Memory B cell (primary cell): ENCODE measurements at places on chromosomes 1 and 21.

- H3K27me3 ChIP-seq = no peaks in the 10 kb centered on the region
- DNase-seq = no peak
- no peak overlapping the region for H3K4me3 ChIP-seq
- no peaks in the 10 kb centered on the region for H3K4me1 ChIP-seq
- no peaks in the 10 kb centered on the region for H3K36me3 ChIP-seq
Measured at GRCh38 chr21:19350286-19350685, 946.7 kb upstream of the TMPRSS15 start.

GRCh38 chr1:206831650-206832049 lies 33.8 kb upstream of the IL20 start:
- no peak overlapping the region for H3K27ac ChIP-seq
- no peaks in the 10 kb centered on the region for H3K36me3 ChIP-seq
- no peak overlapping the region for H3K4me3 ChIP-seq
- no peak for DNase-seq

GRCh38 chr1:3307359-3307758 lies 147.1 kb upstream of the ARHGEF16 start:
- no peak overlapping the region for H3K27ac ChIP-seq
- DNase-seq = no peak
- peaks cover 16% of the 10 kb centered on the region for H3K27me3 ChIP-seq
- H3K36me3 ChIP-seq = no peaks in the 10 kb centered on the region

GRCh38 chr1:193727850-193728249 lies 541.4 kb upstream of the B3GALT2 start:
- no peak for DNase-seq
- peaks cover 5% of the 10 kb centered on the region for H3K27me3 ChIP-seq
- no peak overlapping the region for H3K4me3 ChIP-seq
- H3K27ac ChIP-seq = no peak overlapping the region
- H3K4me1 ChIP-seq = no peaks in the 10 kb centered on the region

DNA sequence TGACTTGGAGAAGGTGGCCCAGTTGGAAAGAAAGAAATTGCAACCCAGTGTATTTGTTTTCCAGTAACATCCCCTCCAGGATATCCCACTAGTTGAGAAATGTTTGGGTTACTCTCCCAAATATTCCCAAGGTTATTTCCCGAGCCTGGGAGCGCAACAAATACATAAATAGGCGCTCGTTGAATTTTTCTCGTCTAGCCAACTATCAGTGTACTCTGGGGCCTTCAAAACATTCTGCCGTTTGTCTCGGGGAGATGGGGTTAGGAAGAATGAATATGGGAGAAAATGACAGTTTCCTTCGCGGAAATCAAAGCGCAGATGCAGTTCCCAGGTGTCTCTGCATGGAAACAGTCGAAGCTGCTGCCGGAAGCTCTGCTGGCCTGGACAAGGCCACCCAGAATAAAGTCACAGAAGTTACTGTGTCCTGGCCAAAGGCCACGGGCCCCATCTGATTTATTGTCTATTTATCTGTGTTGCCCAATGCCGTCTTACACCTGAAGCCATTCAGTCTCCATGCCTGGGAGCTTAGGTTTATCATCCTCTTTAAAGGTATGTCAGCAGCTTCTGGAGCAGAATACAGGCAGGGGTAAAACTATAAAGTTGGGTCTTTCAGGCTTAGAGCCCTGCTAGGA lies 1.0 kb downstream of the C1orf115 start:
- H3K36me3 ChIP-seq = no peaks in the 10 kb centered on the region
- H3K27me3 ChIP-seq = peaks cover 5% of the 10 kb centered on the region
- H3K27ac ChIP-seq = no peak overlapping the region
- peak overlapping the region; percentile 97 for H3K4me3 ChIP-seq

- no peaks in the 10 kb centered on the region for H3K4me1 ChIP-seq
- H3K36me3 ChIP-seq = peaks cover 4% of the 10 kb centered on the region
- H3K4me3 ChIP-seq = no peak overlapping the region
- H3K27ac ChIP-seq = no peak overlapping the region
Measured at GRCh38 chr1:220825819-220826551, 39.3 kb downstream of the MTARC1 start.

GRCh38 chr1:5670590-5671350 lies 321.5 kb downstream of the NPHP4 start:
- no peak overlapping the region for H3K4me3 ChIP-seq
- no peak for DNase-seq
- H3K36me3 ChIP-seq = peaks cover 1% of the 10 kb centered on the region
- peaks cover 2% of the 10 kb centered on the region for H3K27me3 ChIP-seq
- H3K4me1 ChIP-seq = no peaks in the 10 kb centered on the region

DNA sequence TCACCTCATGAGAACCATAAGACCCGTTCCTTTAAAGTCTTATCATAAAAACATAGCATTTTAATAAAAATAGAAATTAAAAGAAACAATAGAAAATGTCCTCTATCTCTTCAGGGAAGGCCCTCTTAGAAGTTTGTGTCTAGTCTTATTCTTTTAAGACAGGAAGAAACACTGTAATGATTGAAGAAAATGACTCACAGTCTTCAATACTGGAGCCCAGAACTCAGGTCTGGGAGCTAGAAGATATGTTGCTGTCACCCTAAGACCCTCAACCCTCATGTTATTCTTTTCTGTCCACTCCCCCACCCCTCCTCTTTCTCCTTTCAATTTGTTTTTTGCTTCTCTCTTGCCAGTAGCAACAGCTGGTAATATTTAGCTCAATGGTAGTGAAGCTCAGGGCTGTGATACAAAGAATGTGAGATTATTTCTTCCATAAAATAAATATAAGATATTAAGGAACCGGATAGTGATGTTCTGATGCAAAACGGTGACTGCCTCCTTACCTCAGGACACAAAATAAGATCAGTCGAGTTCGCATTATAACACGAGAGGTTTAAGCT lies 12.0 kb downstream of the DUSP10 start:
- peaks cover 2% of the 10 kb centered on the region for H3K36me3 ChIP-seq
- no peaks in the 10 kb centered on the region for H3K27me3 ChIP-seq
- no peak for DNase-seq
- no peak overlapping the region for H3K4me3 ChIP-seq
- H3K27ac ChIP-seq = no peak overlapping the region

DNA sequence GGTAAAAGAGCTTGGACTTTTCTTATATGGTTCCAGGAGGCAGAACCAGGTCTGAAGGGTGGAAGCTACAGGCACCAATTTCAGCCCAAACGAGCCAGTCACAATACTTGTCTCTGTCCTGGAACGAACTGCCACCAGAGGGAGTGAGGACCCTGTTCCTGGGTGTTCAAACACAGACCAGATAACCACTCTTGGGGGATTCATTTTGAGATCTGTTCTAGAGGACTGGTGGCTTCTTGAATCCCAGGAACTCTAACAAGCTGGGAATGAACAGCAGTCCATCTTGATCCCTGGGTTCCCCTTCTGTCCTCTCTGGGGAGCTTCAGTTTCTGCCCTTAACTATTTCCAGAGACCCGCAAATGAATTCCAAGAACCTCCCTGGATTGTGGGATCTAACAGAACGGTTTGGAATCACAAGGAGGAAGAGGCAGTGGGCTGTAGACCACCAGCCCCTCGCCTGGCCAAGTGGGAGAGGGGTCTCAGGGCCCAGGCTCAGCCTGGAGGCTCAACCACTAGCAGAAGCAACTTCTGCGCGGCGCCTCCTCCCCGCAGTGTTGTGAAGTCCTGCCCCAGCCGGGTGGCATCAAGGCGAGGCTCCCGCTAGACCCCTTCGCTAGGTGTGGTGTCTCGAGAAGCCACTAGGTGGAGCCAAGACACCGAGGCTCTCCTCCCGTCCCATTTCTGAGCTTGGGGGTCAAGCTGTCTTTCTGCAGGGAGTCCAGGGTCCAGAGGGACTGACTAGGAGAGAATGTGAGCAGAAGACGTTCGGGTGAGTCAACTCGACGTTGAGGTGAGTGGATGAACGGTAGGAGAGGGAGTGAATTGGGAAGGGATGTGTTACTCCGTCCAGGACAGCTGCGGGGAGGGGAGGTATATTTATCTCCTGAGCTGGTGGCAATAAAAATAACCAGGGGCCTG lies 12.1 kb upstream of the NES start:
- H3K4me3 ChIP-seq = peak overlapping the region; percentile 32
- no peak overlapping the region for H3K27ac ChIP-seq
- no peaks in the 10 kb centered on the region for H3K36me3 ChIP-seq
- peaks cover 36% of the 10 kb centered on the region for H3K27me3 ChIP-seq

- H3K36me3 ChIP-seq = no peaks in the 10 kb centered on the region
- H3K27ac ChIP-seq = no peak overlapping the region
- H3K4me3 ChIP-seq = no peak overlapping the region
Measured at GRCh38 chr1:11447903-11448302, 31.1 kb upstream of the DISP3 start.

DNA sequence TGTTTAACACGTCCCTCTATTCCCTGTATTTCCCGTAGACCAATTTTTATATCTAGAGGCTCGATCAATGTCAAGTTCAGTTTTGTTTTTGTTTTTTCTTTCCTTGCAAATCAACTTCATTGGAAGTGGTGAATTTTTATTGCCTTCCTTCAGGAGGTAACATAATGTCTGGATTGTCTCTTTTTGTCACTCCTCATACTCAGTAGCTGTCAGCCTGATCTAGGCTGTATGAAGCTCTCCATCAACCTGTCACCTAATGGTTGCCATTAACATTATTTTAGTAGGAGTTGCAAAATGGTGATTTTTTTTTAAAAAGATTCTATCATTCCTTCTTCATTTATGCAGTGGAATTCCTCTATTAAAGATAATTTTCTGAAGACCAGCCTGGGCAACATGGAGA lies 49.7 kb upstream of the KIF26B start:
- peaks cover 12% of the 10 kb centered on the region for H3K27me3 ChIP-seq
- H3K27ac ChIP-seq = no peak overlapping the region
- DNase-seq = no peak
- no peak overlapping the region for H3K4me3 ChIP-seq
